GM04504 (cell line): ENCODE measurements at places on chromosomes 13 and 19.

GRCh38 chr13:111662895-111663294 lies 342.5 kb downstream of the TEX29 start:
- no peak for DNase-seq

DNA sequence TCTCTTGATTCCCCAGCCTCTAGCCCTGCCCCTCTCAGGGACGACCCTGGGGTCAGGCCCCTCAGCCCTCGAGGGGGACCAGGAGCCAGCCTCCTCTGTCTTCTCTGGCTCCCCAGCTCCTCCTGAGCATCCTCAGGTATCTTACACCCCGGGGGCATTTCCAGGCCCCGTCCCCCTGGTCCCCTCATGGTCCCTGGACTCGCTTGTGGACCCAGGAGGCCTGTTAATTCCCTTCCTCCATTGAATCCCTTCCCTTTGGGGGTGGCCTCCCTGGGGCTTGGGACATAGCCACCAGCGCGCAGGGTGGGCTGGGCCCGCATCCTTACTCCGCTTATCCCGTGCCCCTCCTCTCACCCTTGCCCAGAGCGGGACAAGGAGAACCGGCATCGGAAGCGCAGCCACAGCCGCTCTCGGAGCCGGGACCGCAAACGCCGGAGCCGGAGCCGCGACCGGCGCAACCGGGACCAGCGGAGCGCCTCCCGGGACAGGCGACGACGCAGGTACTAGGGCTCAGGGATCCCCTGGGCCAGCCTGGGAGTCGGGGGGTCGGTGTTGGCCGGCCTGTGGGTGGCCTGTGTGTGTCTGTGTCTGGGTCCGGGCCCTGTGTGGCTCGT lies 4.1 kb downstream of the U2AF2 start:
- no peak for DNase-seq

DNA sequence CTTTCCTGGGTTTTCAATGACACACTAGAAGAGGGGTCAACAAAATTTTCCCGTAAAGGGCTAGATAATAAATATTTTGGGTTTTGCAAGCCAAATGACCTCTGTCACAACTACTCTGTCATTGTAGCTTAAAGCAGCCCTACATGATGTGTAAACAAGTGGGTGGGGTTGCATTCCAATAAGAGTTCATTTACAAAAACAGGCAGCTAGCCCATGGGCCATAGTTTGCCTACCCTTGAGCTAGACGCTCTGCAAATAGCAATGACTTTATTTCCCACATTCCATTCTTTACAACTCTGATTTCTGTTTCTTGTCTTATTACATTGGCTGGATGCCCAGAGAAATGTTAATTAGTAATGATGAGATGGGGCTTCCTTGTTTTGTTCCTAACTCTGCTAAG lies 76.0 kb downstream of the ZNF557 start:
- DNase-seq: no peak

DNA sequence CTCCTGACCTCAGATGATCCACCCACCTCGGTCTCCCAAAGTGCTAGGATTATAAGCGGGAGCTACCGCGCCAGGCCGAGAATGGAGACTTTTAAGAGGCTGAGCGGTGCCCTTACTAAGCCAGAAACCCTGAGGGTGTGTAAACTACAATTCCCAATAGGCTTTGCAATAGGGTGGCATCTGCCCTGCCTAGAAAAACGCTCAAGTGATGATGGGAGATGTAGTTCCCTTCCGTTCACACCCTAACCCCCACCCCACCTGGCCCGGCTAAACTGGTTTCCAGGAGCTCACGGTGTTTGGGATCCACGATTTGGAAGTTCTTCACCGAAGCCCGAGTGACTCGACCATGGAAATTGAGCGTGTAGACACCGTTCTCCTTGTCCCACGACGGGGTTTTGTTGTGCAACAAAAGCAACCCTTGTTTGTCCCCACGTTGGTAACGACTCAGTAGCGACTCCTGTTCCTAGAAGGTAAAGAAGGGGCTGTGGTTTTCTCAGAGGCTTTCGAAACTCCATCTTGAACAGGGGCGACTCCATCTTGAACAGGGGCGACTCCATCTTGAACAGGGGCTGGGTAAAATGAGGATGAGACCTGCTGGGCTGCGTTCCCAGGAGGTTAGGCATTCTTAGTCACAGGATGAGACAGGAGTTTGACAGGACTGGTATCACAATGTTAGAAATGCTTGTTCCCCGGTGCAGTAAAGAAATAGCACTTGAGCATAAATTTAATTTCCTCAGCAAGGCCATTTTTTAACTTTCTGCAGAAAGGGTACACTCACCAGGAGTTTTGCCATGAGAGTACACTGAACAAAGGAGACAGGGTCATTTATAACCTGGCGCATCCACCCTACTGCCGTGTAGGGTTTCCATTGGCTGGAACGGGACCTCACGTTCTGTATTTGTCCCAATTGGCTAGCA lies 9.8 kb downstream of the PPP1R15A start:
- DNase-seq: no peak
